HFF-Myc (cell line): ENCODE measurements at places on chromosomes 1 and 21.

DNA sequence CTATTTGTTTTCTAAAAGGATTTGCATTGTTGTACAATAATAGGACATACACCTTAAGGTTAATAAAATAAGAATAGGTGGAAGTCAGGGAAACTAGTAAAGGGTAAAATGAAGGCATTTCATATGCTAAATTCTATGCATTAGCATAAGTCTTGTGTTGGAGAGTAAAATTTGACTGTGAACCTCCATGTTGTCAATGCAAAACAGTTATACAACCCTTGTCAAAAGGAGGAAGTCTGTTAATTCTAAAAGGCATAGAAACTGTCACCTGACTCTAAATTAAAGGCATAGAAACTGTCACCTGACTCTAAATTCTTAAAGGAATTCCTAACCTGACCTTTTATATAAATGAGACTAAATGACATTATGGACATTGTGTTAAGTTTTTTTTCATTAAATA lies 291.8 kb downstream of the OLFM3 start:
- no peak for DNase-seq

DNA sequence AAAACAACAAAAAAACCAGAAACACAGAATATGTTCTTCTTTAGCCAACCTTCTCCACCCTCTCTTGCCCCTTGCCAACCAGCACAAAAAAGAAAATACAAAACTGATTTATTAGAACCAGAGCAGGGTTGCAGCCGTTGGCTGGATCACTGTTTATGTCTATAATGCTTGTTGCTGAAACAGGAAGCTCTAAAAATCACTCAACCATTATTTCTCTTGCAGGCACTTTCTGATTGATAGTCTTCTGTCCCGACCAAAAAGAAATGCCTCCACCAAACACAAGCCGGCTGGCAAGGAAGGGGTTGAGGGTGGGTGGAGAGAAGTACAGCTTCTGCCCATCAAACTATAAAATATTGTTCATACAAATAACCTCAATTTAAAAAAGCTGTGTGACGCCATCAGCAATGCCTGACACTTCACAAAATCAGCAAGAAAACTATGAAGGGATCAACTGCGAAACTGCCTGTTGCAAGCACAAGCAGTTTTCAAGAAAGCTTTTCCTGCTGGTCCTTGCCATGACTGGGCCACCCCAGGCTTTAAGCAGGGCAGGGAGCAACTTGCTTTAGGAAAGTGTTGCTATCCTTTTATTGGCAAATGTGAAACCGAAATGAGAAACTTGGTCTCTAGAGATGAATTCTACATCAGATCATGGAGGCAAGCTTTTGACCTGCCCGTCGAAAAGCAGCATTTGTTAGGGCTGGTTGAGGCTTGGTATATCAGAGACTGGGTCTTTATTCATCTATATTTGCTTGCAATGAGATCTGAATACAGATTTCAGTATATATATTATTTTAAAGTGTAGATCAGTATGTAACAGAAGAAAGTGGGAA lies 174.2 kb downstream of the RUNX1 start:
- no peak for DNase-seq

- DNase-seq = no peak
These were observed 823 bp upstream of the KIF1B start for GRCh38 chr1:10209590-10209904.

DNA sequence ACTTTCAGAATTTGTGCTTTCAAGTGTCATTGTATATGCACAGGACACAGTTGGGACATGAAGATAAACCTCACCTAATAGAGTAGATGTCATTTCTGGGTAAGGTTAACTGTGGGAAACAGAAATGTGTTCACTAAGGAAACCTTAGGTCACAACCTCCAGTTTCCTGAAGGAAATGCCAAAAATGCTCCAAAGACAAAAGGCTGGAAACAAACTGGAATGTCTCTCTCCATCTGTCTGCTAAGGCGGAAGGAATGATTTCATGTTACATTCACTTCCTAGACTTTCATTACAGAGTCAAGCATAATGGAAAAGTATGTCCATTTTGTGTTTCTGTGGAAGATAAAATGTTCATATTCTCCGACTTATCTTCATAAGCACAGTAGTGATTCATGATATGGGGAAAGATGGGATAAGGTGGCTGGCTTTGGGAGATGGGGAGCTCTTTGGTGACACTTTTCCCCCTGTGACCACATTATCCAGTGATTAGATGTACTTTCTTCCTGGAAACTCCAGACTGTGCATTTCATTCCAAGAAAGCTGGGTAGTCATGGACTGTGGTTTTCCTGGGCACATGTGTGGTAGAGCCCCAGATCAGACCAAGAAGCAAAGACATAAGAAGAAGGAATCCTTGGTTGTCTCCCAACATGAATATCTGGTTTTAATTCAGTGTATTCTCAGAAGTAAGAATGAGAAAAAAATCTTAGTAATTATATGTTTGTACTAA lies 5.7 kb downstream of the S1PR1 start:
- DNase-seq = no peak

DNA sequence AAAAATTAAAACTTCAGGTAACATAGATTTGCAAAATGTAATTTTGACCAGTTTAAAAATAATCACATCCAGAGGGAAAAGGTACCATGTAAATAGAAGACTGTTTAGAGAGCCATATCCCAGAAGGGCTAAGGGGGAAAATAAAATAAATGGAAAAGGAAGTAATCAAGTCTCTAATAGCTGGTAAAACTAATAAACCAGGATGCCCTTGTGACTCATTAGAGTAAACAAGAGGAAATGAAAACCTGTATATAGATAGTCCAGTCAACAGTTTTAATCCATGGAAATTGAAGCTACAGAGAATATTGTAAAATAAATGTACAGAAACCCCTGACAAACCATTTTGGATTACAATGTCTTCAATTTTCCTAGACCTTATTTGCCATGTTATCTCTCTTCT lies 698.0 kb upstream of the RGS18 start:
- no peak for DNase-seq

DNA sequence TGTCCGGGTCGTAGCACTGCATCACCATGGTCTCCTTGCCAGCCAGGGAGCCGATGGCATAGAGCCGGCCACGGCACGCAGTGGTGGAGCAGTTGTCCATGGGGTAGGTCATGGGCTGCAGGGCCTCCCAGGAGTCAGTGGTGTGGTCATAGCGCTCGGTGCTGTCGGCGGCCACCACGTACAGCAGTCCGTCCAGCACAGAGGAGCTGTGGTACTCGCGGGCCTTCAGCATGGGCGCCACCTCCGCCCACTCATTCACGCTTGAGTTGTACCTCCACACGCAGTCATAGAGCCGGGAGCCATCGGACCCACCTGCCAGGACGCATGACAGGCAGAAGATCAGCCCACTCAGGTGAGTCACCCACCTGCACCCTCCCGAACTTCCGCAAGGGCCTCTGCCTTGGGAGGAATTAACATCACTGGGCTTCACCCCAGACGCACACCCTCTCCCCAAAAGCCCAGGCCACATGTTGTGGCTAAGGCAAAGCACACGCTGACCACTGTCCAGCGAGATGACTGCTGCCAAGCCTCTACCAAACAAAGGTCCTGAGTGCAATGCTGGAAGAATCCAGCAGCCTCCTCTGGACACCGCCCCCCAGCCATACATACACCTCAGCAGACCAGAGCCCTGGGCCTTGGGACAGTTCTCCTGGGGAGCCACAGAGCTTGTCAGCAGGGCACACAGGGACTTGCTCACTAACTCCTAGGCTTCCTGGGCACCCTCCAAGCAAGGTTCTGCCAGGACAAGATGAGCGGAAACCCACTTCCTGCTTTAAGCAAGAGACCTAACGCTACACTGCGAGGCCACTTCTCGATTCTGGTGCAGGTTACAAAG lies 3.3 kb downstream of the KLHL21 start:
- DNase-seq = no peak

DNA sequence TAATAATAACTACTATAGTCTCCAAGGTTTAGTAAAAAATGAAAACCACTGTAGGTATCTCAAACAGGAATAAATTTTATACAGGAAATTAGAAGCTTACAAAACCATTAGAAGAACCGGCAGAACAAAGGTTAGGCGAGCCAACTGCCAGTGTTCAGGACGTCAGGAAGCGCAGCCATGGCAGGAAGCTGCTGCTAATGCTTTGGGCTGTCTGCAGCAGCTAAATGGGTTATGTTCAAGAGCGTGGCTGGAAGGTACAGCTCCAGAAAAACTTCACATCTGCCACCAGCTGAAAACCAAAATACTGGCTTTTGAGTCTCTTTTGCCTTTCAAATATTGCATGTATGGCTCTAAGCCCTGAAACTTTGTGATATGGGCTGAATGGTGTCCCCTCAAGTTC lies 35.7 kb upstream of the MYSM1 start:
- DNase-seq = no peak

GRCh38 chr1:3237570-3237969 lies 168.6 kb downstream of the PRDM16 start:
- no peak for DNase-seq

DNA sequence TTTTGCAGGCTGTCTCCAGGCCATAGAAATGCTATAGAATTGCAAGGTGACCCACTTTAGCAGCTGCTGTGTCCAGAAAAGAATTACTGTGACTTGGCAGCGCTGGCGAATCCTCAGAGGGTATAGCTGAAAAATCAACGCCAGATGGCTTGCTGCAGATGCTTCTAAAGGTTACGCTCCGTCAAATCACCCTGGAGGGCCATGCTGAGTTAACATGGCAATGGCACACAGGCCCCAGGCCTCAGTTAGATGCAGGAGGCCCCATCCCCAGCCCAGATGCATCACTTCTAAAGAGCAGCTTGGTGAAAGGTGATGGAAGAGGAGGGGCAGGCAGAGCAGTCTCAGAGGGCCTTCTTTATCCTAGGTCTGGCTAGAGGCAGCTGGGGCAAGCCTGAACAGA lies 18.0 kb downstream of the KIAA1614 start:
- DNase-seq = no peak

- no peak for DNase-seq
These were observed 188.9 kb upstream of the EDN2 start for GRCh38 chr1:41673378-41673777.

DNA sequence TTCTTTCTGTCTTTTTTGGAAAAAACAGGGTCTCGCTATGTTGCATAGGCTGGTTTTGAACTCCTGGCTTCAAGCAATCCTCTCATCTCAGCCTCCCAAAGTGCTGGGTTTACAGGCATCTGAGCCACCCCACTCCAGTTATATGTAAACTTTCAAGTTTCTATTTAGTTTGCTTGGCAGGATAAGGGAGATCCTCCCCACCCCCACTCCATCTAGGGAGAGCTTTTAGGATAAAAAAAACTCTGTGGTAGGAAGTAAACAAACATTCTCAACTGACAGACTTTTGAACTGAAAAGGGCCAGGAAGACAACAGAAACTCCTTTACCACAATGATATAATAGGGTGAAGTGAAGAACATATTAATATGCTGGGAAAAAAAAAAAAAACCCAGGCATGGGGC lies 41.0 kb upstream of the ZNF326 start:
- DNase-seq = no peak

GRCh38 chr1:239952348-239953308 lies 139.1 kb upstream of the FMN2 start:
- no peak for DNase-seq

DNA sequence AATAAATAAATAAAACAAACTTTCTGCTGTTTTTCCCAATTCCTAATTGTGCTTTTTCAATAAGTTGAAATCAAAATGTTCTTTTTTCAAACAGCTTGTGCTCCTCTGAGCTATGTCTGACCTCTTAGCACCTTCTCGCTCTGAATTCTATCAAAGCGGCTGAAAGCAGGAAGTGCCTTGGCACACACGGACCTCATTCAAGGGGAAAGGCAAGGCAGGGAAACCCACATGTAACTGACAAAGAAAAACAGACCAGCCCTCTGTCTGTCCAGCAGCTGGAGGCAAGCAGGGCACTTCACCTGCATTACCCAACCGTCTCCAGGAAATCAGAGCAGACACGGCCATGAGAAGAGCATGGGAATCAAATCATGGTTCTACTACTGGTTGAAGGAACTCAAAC lies 56.7 kb downstream of the PLPP3 start:
- DNase-seq = no peak
